Endodermal cell (in vitro differentiated cells): ENCODE measurements at places on chromosomes 4 and X. TPM values are rescaled to one million over a fixed set of nuclear protein-coding genes. Genes with fewer than 3 reads are reported as not detected.

DNA sequence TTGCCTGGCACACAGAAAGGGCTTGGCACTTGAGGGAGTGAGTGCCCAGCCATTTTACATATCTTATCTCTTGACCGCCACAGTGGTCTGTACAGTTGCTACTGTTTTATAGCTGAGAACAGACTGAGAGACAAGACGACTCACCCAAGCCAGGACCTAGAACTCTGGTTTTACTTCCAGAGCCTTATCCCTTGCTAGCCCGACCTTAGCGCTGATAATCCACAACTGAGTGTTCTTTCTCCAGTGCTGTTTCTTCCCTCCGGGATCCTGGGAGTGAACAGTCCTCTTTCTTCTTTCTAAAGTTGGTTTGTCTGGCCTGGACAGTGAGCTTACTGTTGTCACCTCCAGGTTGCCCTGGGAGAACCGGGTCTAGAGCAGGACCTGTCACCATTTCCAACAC lies 52.5 kb upstream of the TADA2B start:
- no peak overlapping the region for H3K4me3 ChIP-seq
- peaks cover 13% of the 10 kb centered on the region for H3K4me1 ChIP-seq
- no peaks in the 10 kb centered on the region for H3K27me3 ChIP-seq

DNA sequence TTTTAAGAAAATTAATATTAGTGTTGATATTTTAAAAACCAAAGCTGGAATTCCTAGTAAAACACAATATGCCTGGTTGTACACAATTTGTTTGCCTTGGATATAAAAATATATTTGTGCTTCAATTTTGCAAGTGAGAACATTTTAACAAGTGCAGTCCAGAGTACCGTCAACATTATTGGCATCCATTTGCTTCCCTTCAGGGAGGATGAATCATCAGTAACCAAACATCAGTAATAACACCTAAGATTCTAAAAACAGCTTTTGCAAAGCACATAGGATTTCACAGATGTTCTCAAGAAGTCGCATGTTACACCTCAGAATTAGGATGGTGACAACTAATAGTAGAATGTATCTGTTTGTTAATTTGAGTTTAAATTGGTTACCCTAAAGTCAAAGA lies 262.6 kb upstream of the BMP3 start:
- H3K4me1 ChIP-seq, result no peaks in the 10 kb centered on the region
- H3K4me3 ChIP-seq, result no peak overlapping the region
- H3K27me3 ChIP-seq, result no peaks in the 10 kb centered on the region
- H3K27ac ChIP-seq, result no peak overlapping the region
- DNase-seq, result no peak

DNA sequence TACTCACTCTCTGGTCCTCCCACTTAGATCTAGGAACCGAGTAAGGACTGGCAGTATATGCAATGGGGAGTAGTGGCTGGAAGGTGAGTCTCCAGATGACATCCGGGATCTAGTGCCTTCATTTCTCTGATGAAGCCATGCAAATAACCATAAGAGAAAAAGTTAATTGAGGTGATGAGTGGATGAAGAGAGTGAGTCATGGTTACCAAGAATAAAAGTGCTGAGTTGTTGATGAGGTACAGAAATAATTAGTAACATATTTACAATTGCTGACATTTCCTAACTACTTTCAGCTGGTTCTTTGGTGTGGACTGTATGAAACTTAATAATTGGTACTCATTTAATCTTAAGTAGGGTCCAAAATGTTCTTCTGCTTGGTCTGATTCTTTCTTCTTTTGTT lies 146.7 kb upstream of the PITX2 start:
- no peaks in the 10 kb centered on the region for H3K27me3 ChIP-seq
- DNase-seq, result no peak
- H3K36me3 ChIP-seq, result no peaks in the 10 kb centered on the region
- no peaks in the 10 kb centered on the region for H3K4me1 ChIP-seq

GRCh38 chrX:137479386-137479785 lies 86.5 kb upstream of the ZIC3 start:
- H3K36me3 ChIP-seq, result no peaks in the 10 kb centered on the region
- H3K27ac ChIP-seq, result no peak overlapping the region
- no peaks in the 10 kb centered on the region for H3K27me3 ChIP-seq
- H3K4me1 ChIP-seq, result no peaks in the 10 kb centered on the region

SMARCAD1 gene
- 83.9 and 85.5 TPM in 2 replicates for total RNA-seq

GRCh38 chr4:185774845-185775680 lies 36.9 kb downstream of the SORBS2 start:
- no peak overlapping the region for H3K27ac ChIP-seq
- H3K27me3 ChIP-seq, result peaks cover 4% of the 10 kb centered on the region

FAAH2 gene
- total RNA-seq, result 3.6 to 5.3 TPM (median 4.2 TPM) in 3 replicates

AMTN gene
- not detected in 2 replicates for total RNA-seq

GRCh38 chrX:121160987-121161386 lies 113.6 kb downstream of the GLUD2 start:
- no peaks in the 10 kb centered on the region for H3K4me1 ChIP-seq
- H3K4me3 ChIP-seq, result no peak overlapping the region
- H3K27ac ChIP-seq, result no peak overlapping the region
- no peaks in the 10 kb centered on the region for H3K27me3 ChIP-seq

SHOX gene
- not detected in 2 replicates for total RNA-seq

DRD5 gene
- not detected in 3 replicates for total RNA-seq

DNA sequence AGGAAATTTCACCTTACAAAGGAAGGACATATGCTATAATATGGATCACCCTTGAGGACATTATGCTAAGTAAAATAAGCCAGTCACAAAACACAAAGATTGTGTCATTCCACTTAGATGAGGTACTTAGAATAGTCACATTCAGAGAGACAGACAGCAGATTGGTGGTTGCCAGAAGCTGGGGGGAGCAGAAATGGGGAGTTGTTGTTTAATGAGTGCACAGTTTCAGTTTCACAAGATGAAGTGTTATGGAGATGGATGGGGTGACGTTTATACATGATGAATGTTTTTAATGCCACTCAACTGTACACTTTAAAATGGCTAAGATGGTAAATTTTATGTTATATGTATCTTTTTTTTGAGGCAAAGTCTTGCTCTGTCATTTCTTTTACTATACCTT lies 14.8 kb upstream of the SPON2 start:
- H3K27ac ChIP-seq, result no peak overlapping the region
- H3K27me3 ChIP-seq, result no peaks in the 10 kb centered on the region

DNA sequence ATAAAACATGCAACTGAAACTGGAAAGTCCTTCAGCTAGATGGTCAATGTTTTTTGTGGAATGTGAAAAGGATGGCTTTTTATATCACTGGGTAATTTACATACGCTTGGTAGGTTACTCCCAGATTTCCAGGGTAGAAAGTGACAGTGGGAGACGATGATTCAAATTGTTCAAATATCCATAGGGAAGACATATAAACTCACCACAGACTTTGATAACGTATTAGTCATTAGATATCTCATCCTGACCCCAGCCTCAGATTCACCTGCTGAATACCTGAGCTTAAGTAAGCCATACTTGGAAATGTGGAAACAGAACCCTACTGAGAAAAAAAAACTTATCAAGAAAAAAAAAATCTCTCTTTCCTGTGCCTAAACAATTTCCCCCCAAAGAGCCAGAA lies 169.4 kb downstream of the ZNF674 start:
- no peak overlapping the region for H3K27ac ChIP-seq
- H3K4me3 ChIP-seq, result no peak overlapping the region

GRCh38 chrX:34559325-34559724 lies 97.8 kb downstream of the TMEM47 start:
- peak; percentile 84 for DNase-seq
- H3K4me1 ChIP-seq, result no peaks in the 10 kb centered on the region
- no peaks in the 10 kb centered on the region for H3K27me3 ChIP-seq
- no peak overlapping the region for H3K27ac ChIP-seq
- H3K36me3 ChIP-seq, result no peaks in the 10 kb centered on the region
- H3K4me3 ChIP-seq, result no peak overlapping the region

DNA sequence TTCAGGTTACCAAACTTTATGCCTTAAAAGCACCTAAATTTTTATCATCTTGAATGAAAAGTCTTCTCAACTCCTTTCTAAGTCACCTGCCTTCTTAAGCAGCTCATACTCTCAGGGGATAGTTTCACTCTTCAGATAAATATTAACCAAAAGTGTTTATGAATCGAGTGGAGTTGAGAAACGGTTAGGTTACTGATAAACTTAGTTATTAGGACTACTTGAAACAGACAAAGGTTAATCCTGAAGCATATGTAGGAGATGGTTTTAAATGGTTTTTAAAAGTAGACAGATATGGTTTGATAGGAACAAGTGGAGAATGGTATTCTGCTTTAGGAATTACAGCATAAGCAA lies 32.8 kb downstream of the CLDN22 start:
- no peaks in the 10 kb centered on the region for H3K27me3 ChIP-seq
- no peak for DNase-seq
- H3K36me3 ChIP-seq, result peaks cover 96% of the 10 kb centered on the region
- H3K4me3 ChIP-seq, result no peak overlapping the region
- H3K27ac ChIP-seq, result no peak overlapping the region
- H3K4me1 ChIP-seq, result no peaks in the 10 kb centered on the region

DNA sequence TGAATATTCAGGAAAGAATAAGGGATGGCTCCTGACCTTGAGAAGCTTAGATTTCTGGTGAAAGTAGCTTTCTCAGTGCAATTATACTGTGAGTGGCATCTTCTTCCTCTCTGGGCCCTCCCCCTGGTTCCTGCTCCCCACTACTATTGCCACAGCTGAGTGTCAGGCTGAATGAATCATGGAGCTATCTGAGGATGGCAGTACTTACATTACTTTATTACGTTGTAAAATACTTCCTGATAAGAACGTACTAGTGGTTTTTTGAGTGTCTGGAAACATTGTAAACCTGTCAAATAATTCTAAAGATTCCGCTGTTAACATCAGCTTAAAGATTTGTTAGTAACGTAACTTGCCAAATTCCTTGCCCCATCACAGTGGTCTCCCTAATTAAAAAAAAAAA lies 36.2 kb downstream of the ARHGAP10 start:
- H3K27ac ChIP-seq, result no peak overlapping the region
- H3K4me1 ChIP-seq, result peaks cover 8% of the 10 kb centered on the region
- DNase-seq, result no peak
- no peaks in the 10 kb centered on the region for H3K36me3 ChIP-seq

- H3K27ac ChIP-seq, result no peak overlapping the region
- H3K4me3 ChIP-seq, result no peak overlapping the region
- no peaks in the 10 kb centered on the region for H3K27me3 ChIP-seq
- no peak for DNase-seq
Observed at GRCh38 chr4:142112451-142112850, 476.1 kb downstream of the IL15 start.

- no peak overlapping the region for H3K4me3 ChIP-seq
- H3K27ac ChIP-seq, result no peak overlapping the region
- DNase-seq, result no peak
- no peaks in the 10 kb centered on the region for H3K27me3 ChIP-seq
- no peaks in the 10 kb centered on the region for H3K4me1 ChIP-seq
Observed at GRCh38 chrX:104372547-104372946, 117.8 kb upstream of the ESX1 start.

DNA sequence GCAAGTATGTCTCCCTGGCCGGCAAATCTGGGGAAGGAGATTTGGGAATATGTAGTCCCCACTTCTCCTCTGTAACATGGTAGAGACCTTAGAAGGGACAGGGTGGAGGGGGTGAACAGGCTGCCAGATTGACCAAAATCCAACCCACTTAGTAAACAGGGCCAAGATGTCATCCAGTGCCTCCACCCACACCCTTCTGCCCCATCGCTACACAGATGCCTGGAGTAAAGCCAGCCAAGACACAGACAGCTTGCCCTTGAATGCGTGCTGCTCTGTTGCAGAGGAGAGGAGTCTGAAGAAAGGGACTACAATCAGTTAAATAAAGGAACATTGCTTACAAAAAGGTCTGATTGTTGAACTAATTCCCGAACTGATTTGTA lies 160.1 kb upstream of the LDB2 start:
- no peaks in the 10 kb centered on the region for H3K4me1 ChIP-seq
- no peaks in the 10 kb centered on the region for H3K36me3 ChIP-seq
- H3K27me3 ChIP-seq, result no peaks in the 10 kb centered on the region
- H3K27ac ChIP-seq, result no peak overlapping the region

XAGE1B gene
- not detected in 3 replicates for total RNA-seq

- H3K36me3 ChIP-seq, result no peaks in the 10 kb centered on the region
- H3K4me3 ChIP-seq, result no peak overlapping the region
- no peak overlapping the region for H3K27ac ChIP-seq
- DNase-seq, result peak; percentile 92
Observed at GRCh38 chr4:40916880-40917279, 167.1 kb downstream of the NSUN7 start.

ADGRG2 gene
- 9.3 and 9.4 TPM in 2 replicates for total RNA-seq

- H3K27me3 ChIP-seq, result no peaks in the 10 kb centered on the region
- no peaks in the 10 kb centered on the region for H3K4me1 ChIP-seq
- no peak overlapping the region for H3K4me3 ChIP-seq
- DNase-seq, result no peak
- no peaks in the 10 kb centered on the region for H3K36me3 ChIP-seq
Observed at GRCh38 chrX:22969411-22969810, 30.3 kb upstream of the DDX53 start.

- no peak overlapping the region for H3K27ac ChIP-seq
- H3K27me3 ChIP-seq, result no peaks in the 10 kb centered on the region
- no peaks in the 10 kb centered on the region for H3K36me3 ChIP-seq
- H3K4me1 ChIP-seq, result no peaks in the 10 kb centered on the region
Observed at GRCh38 chr4:173642509-173642908, 112.5 kb upstream of the HAND2 start.

DNA sequence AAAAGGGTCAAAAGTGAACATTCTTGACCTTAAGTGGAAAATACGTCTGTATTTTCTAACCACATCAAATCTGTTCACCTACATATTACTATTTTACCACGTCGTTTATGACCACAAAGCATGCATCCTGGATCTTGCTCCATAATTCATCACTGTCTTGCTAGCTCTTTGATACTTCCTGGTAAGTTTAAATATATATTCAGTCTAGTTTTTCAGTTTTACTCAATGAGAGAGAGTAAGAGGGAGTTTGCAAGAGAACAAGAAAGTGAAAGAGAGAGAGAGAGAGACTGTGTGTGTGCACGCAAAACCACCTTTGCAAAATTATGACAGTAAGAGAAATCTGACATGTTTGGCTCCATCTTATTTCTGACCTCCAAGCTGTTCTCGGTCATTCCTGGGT lies 173.7 kb upstream of the GALNTL6 start:
- H3K36me3 ChIP-seq, result no peaks in the 10 kb centered on the region
- no peaks in the 10 kb centered on the region for H3K4me1 ChIP-seq
- no peak for DNase-seq

BEX5 gene
- 5.6 to 5.8 TPM (median 5.7 TPM) in 3 replicates for total RNA-seq

DNA sequence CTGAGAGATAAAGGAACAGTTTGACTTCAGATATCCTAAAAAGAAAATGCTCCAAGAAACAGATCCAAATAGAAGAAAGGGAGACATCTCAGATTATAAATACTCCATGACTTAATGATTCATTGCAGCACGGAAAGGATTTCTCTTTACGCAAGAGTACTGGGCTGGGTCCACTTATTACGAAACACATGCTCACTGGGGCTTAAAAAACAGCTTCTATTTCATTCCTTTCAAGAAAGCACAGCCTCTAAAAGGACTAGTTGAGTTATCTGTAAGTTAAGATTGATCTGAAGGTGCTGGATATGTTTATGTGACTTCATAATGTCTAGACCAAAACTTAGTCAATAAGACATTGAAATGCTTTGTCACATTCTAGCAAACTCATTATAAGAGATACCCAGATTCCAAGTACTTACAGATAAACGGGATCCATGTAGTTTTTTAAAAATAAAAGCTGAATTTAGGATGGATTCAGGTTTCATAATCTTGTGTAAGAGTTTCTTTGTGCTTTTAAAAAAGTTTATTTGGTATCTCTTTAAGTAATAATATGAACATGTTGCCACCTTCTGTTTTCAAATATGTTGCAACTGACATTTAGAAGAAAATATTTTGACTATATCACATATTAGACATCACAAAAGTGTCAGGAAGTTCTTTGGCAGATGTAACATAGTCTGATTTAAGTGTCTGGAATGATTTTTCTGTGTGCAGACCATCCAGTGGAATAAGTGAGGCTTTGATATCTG lies 109.5 kb upstream of the MYOZ2 start:
- H3K27ac ChIP-seq, result no peak overlapping the region
- no peaks in the 10 kb centered on the region for H3K27me3 ChIP-seq
- no peaks in the 10 kb centered on the region for H3K4me1 ChIP-seq
- no peak overlapping the region for H3K4me3 ChIP-seq
